ENCODE measurements at places on chromosomes 5 and 9.
A peak's percentile ranks its signal among the peaks of the same experiment; 100 is the strongest.

DNA sequence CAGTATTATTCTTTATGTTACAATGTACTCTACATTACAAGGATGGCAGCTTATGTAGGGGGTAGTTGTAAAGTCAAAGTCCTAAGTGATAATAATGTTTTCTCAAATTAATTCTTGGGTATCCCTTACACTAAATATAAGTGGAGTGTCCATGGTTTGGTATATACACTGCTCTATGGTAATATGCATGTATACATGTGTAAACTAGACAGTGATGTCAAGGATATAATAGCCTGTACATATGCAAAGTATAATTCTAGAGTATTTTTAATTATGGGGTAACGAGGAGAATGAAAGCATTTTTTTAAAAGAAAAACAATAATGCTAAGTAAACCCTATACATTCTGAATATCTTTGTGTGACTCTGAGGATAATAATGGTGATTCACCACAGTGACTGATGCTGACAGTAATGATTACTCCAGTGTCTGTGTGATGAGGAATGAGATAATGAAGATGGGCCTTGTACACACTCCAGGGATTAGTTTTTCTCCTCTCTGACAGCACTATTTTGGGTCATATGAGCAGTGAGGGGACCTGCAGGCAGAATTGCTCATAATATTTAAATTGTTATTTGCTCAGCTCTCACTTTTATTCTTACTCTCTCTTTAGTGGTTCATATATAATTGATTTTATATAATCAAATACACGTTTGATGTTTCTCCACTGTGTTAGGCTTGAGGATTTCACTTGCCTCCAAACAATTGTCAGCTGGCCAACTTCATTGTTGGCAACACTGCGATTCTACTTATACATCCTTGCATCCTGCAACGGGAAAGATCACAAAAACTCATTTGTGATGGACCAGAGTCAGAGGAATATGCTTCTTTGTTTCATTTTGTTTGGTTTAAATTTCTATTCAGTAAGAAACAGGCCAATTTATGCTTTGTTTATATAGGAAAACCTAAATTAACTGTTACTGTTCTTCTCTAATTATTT lies 88.2 kb downstream of the NREP start:
- no peak for DNase-seq

- no peak for DNase-seq
Observed at GRCh38 chr9:128340691-128341434, 536 bp downstream of the SLC27A4 start.

DNA sequence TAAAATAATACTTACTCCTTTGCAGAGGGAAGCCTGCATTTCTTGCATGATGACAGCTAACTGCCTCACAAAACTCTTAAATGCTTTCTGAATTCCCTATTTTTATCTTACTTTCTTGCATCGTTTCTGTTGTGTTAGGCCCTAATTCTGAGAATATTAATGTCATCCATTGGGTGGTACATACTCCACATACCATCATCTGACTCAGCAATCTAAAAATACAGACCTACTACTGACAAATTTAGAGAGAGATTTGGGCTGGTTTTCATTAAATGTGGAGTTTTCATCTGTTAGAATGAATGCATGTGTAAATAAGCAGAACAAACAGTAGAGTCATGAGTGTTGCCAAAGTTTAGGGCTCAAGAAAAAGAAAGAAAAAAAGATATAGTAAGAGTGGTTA lies 26.5 kb upstream of the KCNN2 start:
- no peak for DNase-seq

GRCh38 chr5:174827558-174827957 lies 103.2 kb downstream of the MSX2 start:
- no peak for DNase-seq

DNA sequence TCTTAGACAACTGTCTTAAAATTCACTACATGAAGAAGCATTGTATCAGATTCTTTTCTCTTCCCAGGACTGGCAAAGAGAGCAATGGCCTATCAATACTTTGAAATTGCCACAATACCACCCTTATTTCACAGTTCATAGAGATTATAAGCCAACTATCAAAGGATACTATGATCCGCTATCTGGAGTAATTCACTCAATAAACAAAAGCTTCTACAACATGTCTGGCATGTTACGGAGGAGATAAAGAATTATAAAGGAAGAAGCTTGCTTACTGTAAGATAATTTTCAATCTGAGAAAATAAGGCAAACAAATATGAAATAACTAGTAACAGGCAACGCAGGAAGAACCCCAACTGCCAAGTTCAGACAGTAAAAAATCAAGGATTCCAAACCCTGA lies 114.8 kb downstream of the GNAQ start:
- no peak for DNase-seq

DNA sequence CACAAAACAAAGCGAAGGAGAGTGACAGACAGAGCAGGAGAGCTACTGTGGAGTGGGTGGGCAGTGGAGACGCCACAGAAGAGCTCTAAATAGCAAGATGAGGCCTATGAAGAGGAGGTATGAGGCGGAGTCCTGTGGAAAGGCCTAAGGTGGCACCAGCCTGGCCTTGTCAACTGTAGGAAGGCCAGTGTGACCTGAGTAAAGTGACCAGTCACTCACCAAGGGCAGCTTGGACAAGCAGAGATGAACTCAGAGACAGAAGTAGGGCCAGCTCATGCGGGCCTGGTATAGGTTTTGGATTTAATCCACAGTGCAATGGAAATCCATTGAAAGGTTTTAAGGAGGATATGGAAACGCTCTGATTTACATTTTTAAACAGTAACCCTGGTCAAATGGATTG lies 23.8 kb upstream of the SH3RF2 start:
- no peak for DNase-seq

- DNase-seq: no peak
Observed at GRCh38 chr5:82982846-82983245, 94.3 kb downstream of the TMEM167A start.

- DNase-seq: no peak
Observed at GRCh38 chr9:91188719-91189590, 172.8 kb downstream of the AUH start.

GRCh38 chr5:158841481-158842276 lies 258.0 kb downstream of the EBF1 start:
- DNase-seq: no peak

DNA sequence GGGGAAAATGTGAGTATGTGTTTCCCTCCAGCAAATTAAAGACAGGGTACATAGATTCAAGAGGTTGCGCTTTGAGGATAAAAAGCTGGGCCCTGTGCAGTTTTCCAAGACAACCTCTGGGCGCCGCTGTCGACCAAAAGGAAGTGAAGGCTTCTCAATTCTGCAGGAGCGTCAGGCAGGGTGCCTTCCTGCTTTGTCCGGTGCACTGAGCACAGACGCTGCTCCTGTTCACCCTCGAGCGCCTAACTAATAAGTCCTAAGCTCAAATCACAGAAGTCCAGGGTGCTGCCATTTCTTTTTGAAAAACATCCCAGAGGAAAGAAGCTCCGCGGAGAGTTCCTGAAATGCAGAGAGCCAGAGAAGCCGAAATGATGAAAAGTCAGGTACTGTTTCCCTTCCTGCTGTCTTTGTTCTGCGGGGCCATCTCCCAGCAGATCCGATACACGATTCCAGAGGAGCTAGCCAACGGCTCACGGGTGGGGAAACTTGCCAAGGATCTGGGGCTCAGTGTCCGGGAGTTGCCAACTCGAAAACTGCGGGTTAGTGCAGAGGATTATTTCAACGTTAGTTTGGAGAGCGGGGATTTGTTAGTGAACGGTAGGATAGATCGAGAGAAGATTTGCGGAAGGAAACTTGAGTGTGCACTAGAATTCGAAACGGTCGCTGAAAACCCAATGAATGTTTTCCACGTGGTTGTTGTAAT lies at the start of gene PCDHGB1:
PCDHGB1 (plus strand) TSS at position 183 of the 703 bp plus-strand sequence; CDS start at position 345, 162 bp downstream.
- peak; percentile 1 for DNase-seq

Measured in GDM1 (cell line).